AML-193 (cell line): ENCODE measurements at places on chromosomes 2 and 18.
A peak's percentile ranks its signal among the peaks of the same experiment; 100 is the strongest.

- no peak for DNase-seq
Observed at GRCh38 chr18:71233177-71233576, 944.3 kb downstream of the SOCS6 start.

- DNase-seq, result no peak
Observed at GRCh38 chr2:192570788-192571187, 376.1 kb upstream of the TMEFF2 start.

GRCh38 chr2:2640371-2640770 is 309.3 kb upstream of the MYT1L start:
- DNase-seq, result no peak

- DNase-seq, result no peak
Observed at GRCh38 chr18:52046842-52047241, 293.2 kb upstream of the DCC start.

- DNase-seq, result no peak
Observed at GRCh38 chr2:191777351-191777750, 69.5 kb downstream of the CAVIN2 start.

- peak; percentile 74 for DNase-seq
Observed at GRCh38 chr2:74715081-74715791, 61.2 kb downstream of the SEMA4F start.

DNA sequence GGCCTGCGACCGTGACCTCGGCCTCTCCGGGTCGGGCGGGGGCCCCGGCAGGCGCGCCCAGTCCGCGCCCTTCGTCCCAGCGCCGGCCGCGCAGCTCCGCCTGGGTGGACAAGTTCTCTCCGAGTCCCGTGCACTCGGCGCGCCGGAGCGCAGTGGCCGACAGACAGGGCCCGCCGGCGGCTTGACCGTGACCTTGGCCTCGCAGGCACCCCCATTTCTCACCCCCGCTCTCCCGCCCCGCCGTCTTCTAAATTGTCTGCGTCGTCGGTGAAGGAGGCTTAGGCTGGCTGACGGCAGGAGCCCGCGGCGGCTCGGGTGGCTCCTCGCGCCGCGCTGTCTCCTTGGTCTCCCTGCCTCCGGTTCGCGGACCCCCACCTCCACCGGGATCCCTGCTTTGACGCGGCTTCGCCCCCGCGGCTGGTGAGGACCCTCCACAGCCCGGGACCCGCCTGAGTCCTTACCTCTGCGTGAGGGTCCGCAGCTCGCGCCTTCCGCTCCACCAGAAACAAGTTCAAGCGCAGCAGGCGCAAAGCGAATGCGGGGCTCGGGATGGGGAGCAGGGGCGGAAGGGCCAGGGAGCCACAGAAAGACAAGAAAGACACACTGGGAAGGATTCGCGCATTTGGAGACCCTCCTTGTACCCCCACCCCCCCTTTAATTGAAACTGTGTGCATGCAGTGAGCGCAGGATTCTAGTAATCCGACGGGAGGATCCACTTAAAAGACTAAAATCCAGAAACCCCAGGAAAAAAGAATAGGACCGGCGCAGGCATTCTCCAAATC is 4.0 kb downstream of the PTGR3 start:
- no peak for DNase-seq

DNA sequence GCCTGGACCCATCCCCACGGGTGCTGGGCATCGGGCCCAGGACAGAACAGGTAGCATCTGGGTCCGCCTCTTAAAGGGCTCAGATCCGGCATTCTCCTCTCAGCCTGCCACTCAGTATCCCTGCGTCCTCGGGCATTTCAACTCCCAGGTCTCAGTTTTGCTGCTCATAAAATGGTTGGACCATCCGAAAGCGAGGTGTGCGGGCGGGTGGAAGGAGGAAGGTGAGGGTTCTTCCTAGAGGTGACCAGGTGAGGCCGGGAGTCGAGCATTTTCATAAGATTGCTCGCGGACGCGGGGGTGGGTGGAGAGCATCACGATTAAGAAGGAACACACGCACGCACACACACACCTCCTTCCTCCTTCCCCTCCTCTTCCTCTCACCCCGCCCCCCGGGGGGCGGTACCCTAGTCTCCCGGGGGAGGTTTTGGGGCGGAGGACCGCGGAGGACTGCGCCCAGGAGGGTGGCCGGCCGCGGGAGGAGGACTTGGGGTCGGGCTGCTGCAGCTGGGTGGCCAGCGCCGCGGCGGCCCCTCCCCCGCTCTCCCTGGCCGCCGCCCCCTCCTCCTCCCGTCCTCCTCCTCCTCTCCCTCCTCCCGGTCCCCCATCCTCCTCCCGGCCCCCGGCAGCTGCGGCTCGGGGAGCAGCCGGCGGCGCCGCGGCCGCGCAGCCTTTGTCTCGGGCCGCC is 97.9 kb upstream of the GPR45 start:
- DNase-seq, result no peak

- no peak for DNase-seq
Observed at GRCh38 chr2:238854246-238854645, 6.4 kb downstream of the TWIST2 start.

- no peak for DNase-seq
Observed at GRCh38 chr2:231425811-231426703, 30.5 kb downstream of the B3GNT7 start.

DNA sequence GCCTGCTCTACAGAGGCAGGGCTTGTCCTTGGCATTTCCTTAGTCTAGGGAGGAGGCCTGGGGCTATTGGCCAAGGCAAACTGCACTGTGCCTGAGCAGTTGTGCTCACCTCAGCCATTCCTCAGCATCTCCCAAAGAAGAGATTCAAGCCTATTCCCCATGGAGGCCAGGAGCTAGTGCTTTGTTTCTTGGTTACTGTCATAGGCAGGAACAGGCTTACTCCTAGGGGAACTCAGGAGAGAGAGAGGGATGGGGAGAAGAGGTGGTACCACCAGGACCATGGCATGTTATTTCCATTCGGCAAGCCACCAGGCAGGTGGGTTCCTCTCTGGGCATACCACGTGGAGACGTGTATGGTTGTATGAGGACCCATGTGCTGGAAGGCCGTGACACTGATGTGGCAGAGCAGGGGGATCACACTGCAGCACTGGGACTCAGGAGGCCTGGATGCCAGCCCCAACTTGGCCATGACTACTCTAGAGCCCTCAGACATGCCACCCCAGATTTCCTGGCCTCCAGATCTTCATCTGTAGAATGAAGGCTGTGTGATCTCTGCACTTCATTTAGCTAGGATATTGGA is 233.7 kb downstream of the LOXHD1 start:
- no peak for DNase-seq

GRCh38 chr2:234632527-234633391 is 135.9 kb upstream of the ARL4C start:
- no peak for DNase-seq

- no peak for DNase-seq
Observed at GRCh38 chr2:234678711-234679110, 181.8 kb upstream of the ARL4C start.

DNA sequence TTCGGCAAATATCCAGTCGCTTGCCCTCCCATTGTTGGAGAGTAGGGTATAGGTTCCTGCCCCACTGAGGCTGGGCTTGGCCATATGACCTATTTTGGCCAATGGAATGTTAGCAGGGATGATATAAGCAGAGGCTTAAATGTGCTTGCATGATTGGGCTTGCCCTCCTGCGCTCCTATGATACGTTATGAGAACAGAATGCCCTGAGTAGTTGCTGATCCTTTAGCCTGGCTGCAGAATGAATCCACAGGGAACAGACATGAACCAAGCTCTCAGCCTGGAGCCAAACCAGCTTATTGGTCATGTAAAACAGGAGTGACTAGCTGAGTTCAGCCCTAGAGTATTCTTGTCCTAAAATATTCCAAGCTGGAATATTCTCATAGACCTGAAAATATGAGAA is 34.8 kb upstream of the IMP4 start:
- no peak for DNase-seq

GRCh38 chr2:167475791-167476190 is 587.5 kb downstream of the XIRP2 start:
- DNase-seq, result no peak

- no peak for DNase-seq
Observed at GRCh38 chr2:3659447-3660432, 1.7 kb downstream of the ALLC start.

GRCh38 chr2:13481201-13481600 is 764.5 kb downstream of the TRIB2 start:
- no peak for DNase-seq

- DNase-seq, result no peak
Observed at GRCh38 chr2:201432621-201433393, 18.5 kb downstream of the TRAK2 start.

- DNase-seq, result no peak
Observed at GRCh38 chr2:18721038-18721922, 131.9 kb upstream of the NT5C1B start.

GRCh38 chr2:134107402-134107801 is 146.5 kb upstream of the MGAT5 start:
- no peak for DNase-seq

DNA sequence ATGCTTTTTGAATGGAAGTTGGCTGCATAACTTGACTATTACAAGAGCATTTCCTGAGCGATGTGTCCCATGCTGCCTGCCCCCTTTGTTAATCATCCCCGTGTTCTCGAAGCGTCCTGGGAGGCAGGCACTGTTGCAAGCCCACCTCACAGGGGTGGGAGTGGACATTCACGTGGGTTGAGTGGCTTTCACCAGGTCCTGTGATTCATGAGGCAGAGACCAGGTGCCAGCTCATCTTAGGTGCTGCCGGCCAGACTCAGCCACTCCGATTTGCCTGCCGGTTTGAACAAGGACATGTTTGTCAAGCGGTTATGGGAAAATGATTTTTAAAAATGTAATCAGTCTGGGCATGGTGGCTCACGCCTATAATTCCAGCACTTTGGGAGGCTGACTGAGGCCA is 112.5 kb downstream of the ZNF532 start:
- no peak for DNase-seq

GRCh38 chr2:161729-162128 is 102.1 kb downstream of the SH3YL1 start:
- no peak for DNase-seq

DNA sequence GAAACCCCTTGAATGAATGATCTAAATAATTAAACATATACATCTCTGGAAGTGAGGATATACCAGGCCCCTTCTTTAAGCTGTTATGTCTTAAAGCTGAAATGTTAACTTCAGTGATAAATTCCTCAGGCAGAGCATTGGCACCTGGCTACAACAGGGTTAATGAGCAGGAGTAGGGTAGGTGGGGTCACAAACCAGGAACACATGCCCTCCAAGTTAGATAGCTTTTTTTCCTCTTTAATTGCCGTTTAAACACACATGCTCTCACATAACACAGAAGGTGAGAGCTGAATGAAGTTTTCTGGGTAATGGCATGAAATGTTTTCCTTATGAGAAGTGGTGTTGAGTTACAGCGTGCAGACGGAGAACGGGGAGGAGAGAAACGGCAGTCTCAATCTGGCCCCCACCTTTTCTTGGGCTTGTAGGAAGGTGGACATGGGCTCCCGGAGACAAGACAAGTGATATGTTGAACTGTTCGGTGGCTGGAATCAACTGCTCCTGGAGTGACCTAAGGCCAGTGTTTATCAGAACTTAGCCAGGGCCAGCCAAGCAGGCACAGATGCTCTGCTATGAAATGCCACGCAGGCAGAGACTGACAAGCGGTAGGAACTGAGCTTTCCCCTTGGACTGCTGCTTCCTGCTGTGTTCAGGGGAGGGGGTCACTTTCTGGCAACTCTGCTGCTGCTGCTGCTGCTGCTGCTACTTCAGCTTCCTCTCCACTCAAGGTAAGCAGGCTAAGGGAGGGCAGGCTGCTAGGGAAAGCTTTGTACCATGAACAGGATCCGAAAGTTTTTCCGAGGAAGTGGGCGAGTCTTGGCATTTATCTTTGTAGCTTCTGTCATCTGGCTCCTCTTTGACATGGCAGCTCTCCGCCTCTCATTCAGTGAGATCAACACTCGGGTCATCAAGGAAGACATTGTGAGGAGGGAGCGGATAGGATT is at the start of gene GALNT5:
TSS of gene GALNT5 (plus strand) at position 394 of the 941 bp plus-strand sequence. CDS start at position 772, 378 bp downstream.
- DNase-seq, result no peak

- DNase-seq, result no peak
Observed at GRCh38 chr2:61029533-61029932, 11.5 kb upstream of the PUS10 start.

- no peak for DNase-seq
Observed at GRCh38 chr2:215377283-215377682, 58.6 kb downstream of the FN1 start.

GRCh38 chr18:49854681-49855080 is 41.3 kb upstream of the ACAA2 start:
- DNase-seq, result no peak

- no peak for DNase-seq
Observed at GRCh38 chr2:180651596-180651995, 328.8 kb upstream of the UBE2E3 start.

DNA sequence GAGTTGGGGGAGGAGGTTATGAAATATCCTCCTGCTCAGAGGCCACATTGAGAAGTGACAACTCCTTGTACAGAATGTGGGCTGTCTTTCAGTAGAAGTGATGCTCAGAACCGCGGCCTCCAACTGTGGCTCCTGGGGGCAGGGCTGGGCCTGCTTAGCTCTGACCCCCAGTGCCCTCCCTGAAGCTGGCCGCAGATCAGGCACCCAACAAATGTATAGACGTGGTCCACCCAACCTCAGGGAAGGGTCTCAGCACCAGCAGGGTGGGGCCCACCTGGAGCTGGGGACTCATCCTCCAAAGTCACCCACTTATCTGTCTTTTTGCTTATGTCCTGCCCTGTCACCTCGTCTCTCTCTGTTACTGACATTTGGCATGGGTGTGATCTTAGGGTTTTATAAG is 11.1 kb upstream of the BIN1 start:
- DNase-seq, result no peak

- DNase-seq, result peak; percentile 72
Observed at GRCh38 chr2:216486708-216487107, 11.9 kb upstream of the RPL37A start.

DNA sequence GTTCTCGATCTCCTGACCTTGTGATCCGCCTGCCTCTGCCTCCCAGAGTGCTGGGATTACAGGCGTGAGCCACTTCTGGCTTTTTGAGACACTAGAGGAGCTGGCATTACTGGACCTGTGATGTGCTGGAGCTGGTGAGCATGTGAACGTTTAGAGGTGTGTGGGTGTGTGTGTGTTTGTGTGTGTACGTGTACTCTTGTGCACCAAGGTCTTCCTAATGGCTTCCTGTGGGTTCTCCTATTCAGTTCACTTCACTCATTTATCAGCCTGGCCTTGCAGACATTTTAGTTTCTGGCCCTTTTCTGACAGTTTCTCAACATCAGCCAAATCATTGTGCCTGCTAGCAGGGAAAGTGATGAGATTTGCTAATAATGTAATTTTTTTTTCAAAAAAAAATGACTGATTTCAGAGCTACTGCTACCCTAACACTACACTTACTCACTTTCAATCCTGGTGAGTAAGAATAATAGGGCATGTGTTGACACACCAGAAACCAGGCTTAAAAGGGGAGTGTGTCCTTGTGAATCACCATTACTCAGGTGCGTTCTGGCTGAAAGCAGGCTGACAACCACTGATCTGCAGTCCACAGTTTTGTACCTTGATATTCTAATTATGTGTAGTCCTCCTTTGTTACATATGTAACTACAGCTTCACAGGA is 41.0 kb upstream of the ACTR3 start:
- no peak for DNase-seq

- DNase-seq, result no peak
Observed at GRCh38 chr2:65662654-65663432, 230.4 kb upstream of the SPRED2 start.

- no peak for DNase-seq
Observed at GRCh38 chr18:58438958-58439300, 190.0 kb downstream of the ALPK2 start.
